ENCODE measurements at places on chromosomes 7 and 10.

DNA sequence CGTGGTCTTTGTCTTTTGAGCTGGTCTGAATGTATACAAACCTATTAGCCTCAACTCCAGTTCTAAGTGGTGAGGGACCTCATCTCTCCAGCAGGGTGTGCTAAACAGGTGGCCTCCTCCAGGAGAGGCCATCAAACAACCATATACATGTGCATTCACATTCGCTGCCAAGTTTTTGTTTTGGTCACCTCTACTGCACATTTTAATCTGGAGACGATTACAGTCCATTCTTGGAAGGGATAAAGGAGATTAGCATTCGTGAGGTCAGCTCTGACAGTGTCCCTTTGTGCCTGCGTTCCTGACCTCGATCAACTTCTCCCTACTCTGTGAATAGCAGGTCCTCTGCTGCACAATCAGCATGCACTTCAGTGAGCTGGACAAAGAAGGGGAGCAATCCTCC, 60.8 kb downstream of the RHOBTB1 start:
- peak; percentile 17 for DNase-seq

- DNase-seq: peak; percentile 49
These were observed 58.8 kb downstream of the CAV1 start for GRCh38 chr7:116583653-116584052.

GRCh38 chr7:106655703-106656498, 5.1 kb downstream of the CCDC71L start:
- DNase-seq: no peak

DNA sequence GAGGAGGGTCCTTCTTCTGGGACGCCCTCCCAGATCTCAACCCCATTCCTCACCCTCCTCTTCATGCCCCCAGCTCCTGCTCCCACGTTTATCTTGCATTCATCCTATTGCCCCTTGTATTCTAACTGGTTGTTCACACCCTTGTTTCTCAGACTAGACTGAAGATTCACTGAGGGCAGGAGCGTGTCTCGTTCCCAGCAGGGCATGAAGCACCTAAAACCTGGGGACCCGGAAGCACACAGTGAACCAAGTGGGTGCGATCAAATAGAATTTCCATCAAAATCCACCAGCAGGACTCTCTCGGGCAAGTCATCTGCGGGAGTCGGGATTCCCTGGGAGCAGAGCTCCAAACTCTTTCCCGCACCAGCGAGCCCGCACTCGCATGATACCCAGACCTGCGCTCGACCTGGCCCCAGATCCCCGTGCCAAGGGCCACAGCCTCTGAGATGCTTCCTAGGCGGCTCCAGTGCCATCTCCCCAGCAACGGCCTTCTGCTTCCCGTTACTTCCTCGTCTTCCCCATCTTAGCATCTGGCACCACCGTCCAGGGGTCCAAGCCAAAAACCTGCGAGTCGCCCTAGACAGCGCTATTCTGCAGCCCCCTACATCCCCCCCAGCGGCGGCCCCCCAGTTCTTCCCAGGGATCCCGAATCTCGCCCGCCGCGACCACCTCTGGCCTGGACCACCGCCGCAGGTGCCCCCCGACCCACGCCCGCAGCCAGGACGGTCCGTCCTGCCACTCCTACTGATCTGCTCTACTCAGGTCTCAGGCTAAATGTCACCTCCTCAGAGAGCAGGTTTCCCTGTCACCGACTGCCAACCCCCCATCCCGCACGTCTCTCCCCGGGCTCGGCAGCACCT, 6.1 kb upstream of the GBX1 start:
- no peak for DNase-seq

DNA sequence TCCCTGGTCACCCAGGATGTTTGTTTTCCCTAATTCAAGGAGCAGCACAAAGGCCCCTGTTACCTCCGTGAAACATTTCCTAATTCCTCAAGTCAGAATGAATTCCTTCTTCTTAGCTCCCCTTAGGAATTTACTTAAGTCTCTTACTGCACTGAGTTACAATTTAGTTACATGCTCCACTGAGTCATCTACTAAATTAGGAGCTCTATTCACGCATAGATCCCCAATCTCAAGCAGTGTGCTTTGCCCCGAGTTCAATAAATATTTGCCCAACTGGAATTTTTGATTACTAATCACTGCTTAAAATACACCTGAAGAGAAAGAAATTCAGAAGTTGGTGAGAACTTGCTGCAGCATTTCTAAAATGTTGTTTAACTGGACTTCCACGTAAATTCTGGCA, 329.4 kb upstream of the MYO3A start:
- no peak for DNase-seq

GRCh38 chr10:67282871-67283270, 357.0 kb downstream of the LRRTM3 start:
- DNase-seq: no peak

DNA sequence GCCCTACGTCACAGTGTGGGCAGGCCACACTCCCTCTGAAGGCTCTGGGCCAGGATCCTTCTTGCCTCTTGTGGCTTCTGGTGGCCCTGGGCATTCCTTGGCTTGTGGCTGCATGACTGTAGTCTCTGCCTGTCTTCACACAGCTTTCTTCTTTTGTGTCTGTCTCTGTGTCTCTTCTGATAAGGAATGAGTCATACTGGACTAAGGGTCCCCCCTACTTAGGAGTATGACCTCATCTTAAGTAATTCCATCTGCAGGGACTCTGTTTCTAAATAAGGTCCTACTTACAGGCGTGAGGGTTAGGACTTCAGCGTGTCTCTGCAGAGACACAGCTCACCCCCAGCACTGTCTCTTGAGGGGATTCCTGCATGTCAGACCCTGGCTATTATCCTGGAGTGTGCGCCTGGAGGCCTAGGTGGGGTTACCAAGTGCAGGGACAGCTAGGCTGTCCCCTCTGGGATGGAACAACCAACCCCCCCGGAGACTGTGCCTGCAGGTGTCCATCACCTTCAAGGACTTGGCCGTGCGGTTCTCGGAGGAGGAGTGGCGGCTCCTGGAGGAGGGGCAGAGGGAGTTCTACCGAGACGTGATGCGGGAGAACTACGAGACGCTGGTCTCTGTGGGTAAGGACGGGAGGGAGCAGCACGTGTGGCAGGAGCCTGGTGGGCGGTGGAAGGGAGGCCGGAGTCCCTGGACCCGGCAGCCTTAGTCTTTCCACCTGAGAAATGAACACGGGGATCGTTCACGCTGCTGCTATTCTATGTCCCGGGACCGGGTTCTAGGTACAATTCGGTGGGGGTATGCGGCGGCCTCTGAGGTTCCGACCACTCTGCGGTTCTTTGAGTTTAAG, 54.1 kb downstream of the ZNF467 start:
- no peak for DNase-seq
